ENCODE measurements at places on chromosomes 13 and 19. TPM values are rescaled to one million over a fixed set of nuclear protein-coding genes. Genes with fewer than 3 reads are reported as not detected.

CCNA1 gene
- total RNA-seq: 1.5 TPM

CARD8 gene
- total RNA-seq: 92.3 TPM

CEACAM18 gene
- not detected for total RNA-seq

ZNF98 gene
- not detected for total RNA-seq

TBXA2R gene
- 7.9 TPM for total RNA-seq

SPC24 gene
- total RNA-seq: 5.4 TPM

PLIN4 gene
- total RNA-seq: 4.0 TPM

B3GLCT gene
- 6.5 TPM for total RNA-seq

SELENOV gene
- total RNA-seq: not detected

SH2D3A gene
- 24.2 TPM for total RNA-seq

MCEMP1 gene
- 112 TPM for total RNA-seq

KRTDAP gene
- total RNA-seq: not detected

BST2 gene
- total RNA-seq: 90.2 TPM

ZNF653 gene
- 7.7 TPM for total RNA-seq
